ENCODE measurements at places on chromosomes 5 and 9. TPM values are rescaled to one million over a fixed set of nuclear protein-coding genes. Genes with fewer than 3 reads are reported as not detected.
A peak's percentile ranks its signal among the peaks of the same experiment; 100 is the strongest.

Gene TRIM36
- 55.2 TPM for total RNA-seq

Gene TSSK1B
- 0.12 TPM for total RNA-seq

Gene TMEM267
- 11.4 TPM for total RNA-seq

- H3K27me3 ChIP-seq: no peaks in the 10 kb centered on the region
- peaks cover 7% of the 10 kb centered on the region for H3K4me1 ChIP-seq
- H3K4me3 ChIP-seq: no peak overlapping the region
- no peak overlapping the region for H3K27ac ChIP-seq
Observed at GRCh38 chr5:65012301-65012892, 243.7 kb downstream of the CWC27 start.

GRCh38 chr5:110072651-110073050 is 382.9 kb downstream of the MAN2A1 start:
- no peaks in the 10 kb centered on the region for H3K36me3 ChIP-seq
- H3K4me1 ChIP-seq: no peaks in the 10 kb centered on the region
- peaks cover 4% of the 10 kb centered on the region for H3K27me3 ChIP-seq
- no peak overlapping the region for H3K4me3 ChIP-seq

GRCh38 chr5:62574599-62574998 is 4.0 kb upstream of the LRRC70 start:
- peaks cover 3% of the 10 kb centered on the region for H3K36me3 ChIP-seq
- no peaks in the 10 kb centered on the region for H3K27me3 ChIP-seq
- no peak overlapping the region for H3K27ac ChIP-seq
- no peak overlapping the region for H3K4me3 ChIP-seq
- H3K4me1 ChIP-seq: peaks cover 8% of the 10 kb centered on the region

- no peaks in the 10 kb centered on the region for H3K27me3 ChIP-seq
- DNase-seq: no peak
- peak overlapping the region; percentile 71 for H3K27ac ChIP-seq
- H3K4me3 ChIP-seq: peak overlapping the region; percentile 60
- no peaks in the 10 kb centered on the region for H3K36me3 ChIP-seq
Observed at GRCh38 chr9:16515879-16516301, 354.6 kb downstream of the BNC2 start.

DNA sequence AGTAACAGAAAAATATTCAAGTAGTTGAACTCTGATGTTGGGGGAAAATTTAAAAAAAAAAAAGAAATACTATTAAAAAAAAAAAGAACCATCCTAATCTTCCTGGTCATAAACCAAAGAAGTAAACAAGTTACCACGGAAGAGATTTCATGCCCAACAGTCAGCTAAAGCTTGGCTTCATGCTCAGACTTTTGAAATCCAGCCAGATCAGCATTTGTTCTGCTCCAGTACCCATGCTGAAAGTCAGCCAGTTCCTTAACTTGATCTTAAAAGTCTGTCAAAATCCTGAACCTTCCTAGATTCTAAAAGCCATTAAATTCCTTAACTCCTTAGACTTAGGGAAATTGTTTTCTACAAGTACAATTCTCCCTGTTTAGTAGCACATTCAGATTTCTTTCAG is 908.7 kb upstream of the CDH9 start:
- no peaks in the 10 kb centered on the region for H3K4me1 ChIP-seq
- H3K27ac ChIP-seq: no peak overlapping the region
- no peaks in the 10 kb centered on the region for H3K36me3 ChIP-seq
- DNase-seq: no peak
- H3K27me3 ChIP-seq: no peaks in the 10 kb centered on the region

Measured in type B pancreatic cell (in vitro differentiated cells).